GM12864 (cell line): ENCODE measurements at places on chromosomes 16 and 17.

- DNase-seq: no peak
Observed at GRCh38 chr17:79668344-79669250, 57.7 kb upstream of the RBFOX3 start.

DNA sequence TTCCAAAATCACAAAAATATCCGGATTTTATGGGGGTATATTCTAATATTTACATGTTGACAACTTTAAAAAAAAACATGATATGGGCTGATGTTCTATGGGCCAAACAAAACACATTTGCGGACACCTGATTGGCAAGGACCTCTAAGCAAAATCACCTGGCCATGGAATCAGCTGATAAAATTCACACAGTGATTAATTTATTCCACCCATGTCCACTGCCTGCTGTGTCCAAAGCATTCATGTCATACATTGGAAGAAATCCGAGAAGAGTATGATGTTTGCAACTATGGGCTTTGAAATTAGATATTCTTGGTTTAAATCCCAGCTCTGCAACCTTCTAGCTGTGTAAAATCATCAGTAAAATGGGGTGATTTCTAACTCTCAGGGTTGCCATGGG is 538.7 kb downstream of the HAPSTR1 start:
- no peak for DNase-seq

DNA sequence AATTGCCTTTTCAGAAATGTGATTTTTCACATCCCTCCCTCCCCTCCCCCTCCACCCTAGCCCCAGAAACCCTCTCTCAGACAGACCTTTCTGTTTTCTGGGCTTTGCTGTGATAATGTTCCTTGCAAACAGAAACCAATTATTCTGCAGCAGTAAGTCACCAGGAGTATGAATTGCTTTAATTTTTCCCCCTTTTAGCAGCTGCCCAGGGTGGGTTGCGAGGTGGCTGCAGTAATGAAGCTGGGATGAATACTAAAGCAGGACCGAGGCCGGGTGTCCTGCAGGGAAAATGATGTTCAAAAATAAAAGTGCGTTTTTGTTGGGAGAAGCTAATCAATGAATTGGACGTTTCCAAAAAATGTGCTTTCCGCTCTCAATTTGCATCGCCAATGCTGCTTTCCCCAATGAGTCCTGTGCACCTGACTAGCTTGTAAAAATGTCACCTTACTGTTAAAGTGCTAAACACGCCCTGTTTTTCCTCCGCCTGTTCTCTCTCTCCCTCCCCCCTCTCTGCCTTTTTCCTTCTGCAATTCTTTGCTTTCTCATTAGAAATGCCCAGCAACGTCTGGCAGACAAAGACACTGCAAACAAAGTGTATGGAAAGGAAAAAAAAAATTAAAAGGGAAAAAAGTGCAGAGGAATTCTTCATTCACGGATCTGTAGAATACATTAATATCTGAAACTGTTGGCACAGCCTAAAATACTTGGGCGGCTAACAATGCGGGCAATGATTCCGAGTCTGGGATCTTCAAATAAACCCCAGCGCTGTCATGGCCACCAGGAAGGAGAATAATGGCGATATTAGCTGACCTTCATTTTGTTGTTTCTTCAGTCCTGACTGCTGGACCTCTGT is 244.1 kb downstream of the STX8 start:
- DNase-seq: no peak

- DNase-seq: peak; percentile 66
Observed at GRCh38 chr17:7988750-7989178, 13.7 kb upstream of the GUCY2D start.

- DNase-seq: no peak
Observed at GRCh38 chr17:72460711-72461110, 339.9 kb downstream of the SOX9 start.

GRCh38 chr17:81066072-81066471 is 31.1 kb downstream of the BAIAP2 start:
- DNase-seq: no peak

DNA sequence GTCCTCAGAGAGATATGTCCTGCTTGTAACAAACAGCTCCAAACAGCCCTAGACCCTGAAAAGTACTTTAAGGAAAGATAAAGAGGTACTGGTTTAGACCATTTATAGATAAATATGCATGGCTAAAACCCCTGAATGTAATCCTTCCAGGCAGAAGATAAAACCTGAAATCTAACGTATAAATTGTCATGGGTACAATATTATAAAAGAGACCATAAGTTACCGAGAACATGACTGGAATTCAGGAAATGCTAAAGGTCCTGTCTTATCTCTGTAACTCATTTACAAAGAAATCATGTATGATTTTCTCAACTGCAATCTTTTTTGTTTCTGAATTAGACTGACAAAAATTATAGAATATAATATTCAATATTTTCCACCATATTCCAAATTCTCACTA is 9.2 kb upstream of the KANSL1 start:
- DNase-seq: no peak

- DNase-seq: no peak
Observed at GRCh38 chr17:4446326-4447071, 12.8 kb downstream of the SPNS3 start.

DNA sequence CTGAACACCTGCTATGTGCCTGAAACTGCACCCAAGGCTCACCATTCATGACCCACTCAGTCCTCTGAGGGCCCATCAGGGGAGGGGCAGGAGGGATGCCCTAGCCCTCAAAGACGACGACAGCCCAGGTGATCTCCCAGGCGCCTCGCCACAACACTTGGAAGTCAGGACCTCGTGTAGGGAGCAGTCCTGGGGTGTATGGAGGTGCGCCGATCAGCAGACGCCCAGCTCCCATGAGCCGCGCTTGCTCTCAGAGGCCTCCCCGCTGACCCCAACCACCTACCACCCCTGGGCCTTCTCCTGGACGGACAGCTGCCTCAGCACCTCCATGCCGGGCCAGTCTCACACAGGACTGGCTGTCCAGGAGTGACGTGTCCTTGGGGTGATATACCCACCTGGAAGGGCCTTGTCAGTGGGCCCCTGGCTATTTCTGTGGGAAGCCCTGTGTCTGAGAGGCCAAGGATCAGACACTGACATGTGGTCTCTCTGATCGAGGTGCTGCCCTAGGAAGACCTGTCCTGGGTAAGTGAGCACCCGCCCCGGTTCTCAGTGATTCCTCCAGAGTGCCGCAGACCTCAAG is 26.7 kb downstream of the KDM8 start:
- DNase-seq: no peak

- no peak for DNase-seq
Observed at GRCh38 chr16:23650674-23651416, 9.6 kb downstream of the DCTN5 start.

GRCh38 chr17:58215685-58216084 is 3.4 kb downstream of the MKS1 start:
- DNase-seq: no peak

GRCh38 chr17:10224582-10225195 is 26.3 kb upstream of the GAS7 start:
- DNase-seq: no peak

DNA sequence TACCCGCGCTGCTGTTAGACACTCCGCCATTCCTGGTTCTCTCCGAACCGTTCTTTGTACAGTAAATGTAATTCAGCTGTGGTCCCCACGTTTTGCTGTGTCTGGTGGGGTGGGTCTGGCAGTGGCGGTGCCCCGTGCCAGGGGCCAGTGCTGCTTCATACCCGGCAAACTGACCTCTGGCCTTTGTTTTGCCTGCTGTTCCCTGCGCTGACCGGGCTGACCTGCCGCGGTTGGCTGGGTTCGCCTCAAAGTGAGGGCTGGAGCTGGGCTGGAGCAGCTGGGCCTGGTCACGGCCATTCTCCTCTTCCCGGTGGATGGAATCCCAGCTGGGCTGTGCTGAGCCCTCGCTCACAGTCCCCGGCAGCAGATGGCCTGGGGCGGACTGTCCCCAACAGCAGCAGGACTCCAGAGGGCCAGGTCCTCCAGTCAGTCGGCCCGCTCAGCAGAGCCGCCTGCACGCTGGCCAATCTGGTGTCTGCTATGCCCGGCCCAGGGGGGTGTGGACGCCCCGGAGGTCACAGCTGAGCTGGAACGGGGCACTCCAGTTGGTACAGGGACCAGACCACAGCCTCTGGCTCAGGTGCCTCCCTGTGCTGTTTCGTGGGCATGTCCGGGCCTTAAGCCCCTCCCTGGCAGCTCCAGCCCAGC is 1.5 kb upstream of the WFIKKN1 start:
- DNase-seq: no peak

DNA sequence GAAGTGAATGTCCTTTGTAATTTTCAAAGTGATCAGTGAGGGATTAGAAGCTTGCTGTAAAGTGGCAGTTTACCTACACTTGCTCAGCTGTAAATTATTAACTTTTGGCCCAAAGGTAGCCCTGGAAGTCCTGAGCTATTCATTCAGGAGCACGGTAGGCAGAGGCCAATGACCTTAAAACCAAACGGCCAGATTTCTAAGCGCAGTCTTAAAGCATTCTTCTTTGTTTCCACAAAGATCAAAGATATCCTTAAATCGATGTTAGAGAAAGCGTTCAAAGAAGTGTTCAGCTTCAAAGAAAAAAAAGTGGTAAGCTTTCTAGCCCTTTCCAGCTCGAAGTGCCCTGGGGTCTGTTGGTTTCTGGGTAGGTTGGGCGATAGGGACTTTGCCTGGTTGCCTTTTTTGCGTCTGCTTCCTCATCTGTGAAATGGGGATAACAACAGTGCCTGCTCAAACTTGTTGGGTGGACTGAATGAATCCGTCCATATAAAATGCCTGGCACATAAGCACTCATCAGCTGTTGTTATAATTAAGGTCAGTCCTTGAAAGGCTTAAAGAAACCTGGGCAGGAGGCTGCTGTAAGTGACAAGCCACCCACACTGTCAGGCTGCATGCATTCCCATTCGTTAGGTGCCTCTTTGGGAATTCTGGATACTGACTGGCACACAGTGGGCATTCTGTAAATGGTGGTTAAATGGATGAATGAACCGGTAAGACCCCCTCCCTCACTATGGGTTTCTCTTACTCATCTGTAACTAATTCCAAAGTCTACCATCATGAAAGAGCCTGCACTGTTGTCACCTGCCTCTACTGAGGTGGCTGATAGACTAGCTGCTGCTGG is 113.2 kb downstream of the PRKCA start:
- DNase-seq: no peak

DNA sequence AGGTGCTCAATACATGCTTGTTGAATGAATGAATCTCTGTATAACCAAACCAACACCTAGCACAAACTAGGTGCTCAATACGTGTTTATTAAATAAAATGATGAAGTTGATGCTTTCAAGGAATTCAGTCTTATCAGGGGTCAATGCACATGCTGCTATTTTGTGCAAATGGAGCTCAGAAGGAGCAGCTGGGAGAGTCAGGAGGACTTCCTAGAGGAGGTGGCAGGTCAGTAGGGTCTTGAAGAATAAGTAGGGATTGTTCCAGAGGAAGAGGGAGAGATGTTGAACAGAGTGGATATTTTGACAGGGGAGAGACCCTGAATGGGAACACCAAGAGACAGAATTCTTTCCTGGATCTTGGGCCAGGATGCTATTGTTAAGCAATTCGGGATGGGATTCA is 92.7 kb upstream of the LHX1 start:
- no peak for DNase-seq

DNA sequence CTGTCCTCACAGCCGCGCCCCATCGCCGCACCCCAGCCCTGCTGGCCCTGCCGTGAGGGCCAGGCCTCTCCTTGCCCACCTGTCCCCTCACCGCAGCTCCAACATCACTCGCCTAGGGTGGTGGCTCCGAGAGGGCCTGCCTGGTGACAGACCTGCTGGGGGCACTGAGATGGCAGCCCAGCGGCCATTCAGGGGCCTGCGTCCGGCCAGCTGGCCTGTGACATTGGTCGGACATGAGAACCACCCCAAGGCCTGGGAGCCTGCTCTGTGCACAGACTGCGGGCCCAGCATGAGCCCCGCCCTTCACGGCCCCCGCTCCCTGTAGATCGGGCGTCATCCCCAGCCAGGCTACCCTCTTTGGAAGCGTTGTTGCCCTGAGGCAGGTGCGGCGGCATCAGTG is 11.8 kb downstream of the NME3 start:
- no peak for DNase-seq
